ENCODE measurements at places on chromosomes 11 and 22. TPM values are rescaled to one million over a fixed set of nuclear protein-coding genes. Genes with fewer than 3 reads are reported as not detected.

DNA sequence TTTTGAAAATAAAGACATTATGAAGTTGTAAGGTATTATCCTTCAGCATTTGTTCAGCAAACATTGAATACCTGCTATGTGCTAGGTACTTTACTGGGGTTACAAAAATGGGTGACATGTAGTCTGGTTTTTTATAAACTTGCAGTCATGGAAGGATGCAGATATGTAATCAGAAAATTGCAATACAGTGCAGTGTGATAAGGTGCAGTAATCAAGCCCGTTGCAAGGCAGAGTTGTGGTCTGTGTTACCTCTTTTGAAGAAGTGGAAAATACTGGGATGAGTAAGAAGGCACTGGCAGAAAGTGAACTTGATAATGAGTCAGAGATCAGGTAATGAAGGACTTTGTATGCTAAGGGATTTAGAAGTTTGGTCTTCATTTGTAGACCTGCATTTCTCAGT, 8.1 kb downstream of the FBXO7 start:
- DNase-seq: no peak

DNA sequence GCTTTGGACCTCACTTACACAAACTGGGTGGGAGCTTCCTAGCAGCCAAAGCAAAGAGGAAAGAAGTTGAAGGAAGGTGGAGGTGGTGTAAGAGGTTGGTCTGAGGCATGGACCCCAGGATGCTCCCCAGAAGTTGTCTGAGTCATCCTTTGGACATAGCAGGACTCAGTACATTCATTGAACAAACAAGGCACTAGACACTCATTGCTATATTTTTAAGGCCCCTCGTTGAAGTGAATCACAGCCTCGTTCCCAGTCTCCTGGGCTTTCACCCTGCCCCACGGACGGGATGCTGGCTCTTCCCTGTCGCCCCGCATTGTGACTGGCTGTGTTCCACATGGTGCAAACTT, 95.9 kb upstream of the FGF3 start:
- DNase-seq: no peak

DNA sequence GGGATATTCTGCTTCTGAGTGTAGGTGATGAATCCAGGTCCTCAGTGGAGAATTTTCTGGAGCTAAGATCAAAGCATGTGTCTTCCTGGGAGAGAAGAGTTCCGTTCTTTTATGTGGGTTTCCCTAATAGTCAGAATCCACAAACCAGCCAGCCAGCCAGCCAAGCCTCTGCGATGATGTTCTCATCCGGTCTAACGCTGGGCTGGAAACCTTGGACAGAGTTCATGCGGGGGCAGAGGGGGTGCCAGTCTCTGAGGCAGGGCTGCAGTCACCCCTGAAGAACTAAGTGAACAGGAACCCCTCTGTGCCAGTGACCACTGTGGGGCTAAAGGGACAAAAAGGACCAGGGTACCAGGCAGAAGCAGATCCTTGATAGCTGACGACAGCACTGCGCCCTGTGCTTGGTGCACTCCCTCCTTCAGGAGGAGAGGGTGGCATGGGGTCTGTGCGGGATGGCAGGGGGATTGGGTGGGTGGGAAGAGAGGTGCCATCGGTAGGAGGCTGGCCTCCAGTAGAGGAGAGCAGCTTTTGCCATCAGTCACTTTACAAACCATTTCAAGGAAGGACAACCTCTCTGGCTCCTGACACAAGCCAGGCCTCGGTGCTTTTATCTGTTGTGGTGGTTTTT, 27.1 kb downstream of the ADAMTS15 start:
- no peak for DNase-seq

DNA sequence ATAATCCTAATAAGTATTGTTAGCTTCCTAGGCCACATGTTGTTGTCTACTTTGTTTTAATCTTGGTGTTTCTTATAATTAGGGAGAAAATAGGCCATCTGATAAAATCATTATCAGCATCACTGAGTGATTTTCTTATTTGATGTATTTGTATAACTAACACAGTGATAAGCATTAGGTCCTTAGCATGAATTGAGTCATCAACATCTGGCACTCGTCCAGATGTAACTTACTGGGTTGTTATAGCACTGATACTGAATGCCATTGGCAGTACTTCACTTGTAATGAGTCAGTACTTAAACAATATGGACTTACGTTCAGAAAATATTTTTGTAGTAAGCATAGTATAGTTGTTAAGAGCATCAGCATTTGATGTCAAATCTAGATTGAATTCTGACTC, 16.2 kb downstream of the API5 start:
- peak; percentile 10 for DNase-seq

DNA sequence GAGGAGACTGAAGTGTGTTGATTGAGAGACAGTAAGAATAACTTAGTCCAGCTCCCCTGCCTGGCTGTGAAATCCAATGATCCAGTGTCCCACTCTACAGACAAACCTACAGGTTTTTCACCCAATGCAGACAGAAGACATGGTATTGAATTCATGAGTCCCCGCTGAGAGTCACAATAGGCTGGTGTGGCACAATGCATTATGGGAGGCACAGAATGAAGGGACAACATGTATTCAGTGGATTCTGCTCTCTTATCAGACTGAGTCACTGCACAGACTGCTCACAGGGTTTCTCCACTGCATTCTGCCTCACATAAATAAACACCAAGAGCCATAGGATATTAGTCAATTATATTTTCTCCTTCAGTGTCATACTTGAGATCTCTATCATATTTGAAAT, 55.2 kb upstream of the TOP3B start:
- DNase-seq: no peak

MMP10 gene
- total RNA-seq: 2.1 TPM

DNA sequence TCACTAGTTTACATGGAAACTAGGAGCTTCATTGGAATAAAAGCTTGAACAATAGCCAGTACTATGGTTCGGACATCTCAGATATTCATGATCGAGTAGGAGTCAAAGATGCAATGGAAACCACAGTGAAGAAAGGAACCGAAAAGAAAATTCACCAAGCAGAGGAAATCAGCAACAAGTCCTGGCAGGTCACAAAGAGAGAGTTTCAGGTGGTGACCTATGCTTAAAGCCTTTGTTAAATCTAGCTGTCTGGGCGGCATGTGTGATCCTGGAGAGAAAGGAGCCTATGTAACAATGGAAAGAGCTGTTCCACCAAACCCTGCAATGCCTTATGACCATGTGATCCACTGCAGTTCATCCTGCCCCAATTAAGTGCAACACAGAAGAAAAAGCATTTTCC, 68.9 kb upstream of the POU2AF2 start:
- DNase-seq: no peak

DNA sequence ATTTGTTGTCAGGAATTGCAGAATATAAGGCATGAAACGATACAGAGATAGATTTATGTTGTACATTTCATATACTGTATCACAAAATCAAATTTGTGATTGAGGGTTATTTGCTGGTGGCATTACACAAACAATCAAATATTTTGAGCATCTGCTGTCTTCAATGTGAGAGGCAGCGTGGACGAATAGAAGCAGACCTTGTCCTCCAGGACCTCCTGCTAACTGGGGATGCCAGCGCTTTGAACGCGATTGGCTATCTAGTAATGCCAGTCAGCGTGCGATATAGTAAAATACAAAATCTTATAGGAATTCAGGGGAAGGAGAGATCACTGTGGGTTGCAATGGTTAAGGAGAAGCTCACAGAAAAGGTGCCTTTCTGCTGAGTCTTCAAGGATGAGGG, 631 bp upstream of the SNX19 start:
- no peak for DNase-seq

IGSF9B gene
- 0.07 TPM for total RNA-seq
